ENCODE measurements at places on chromosomes 7 and 10. TPM values are rescaled to one million over a fixed set of nuclear protein-coding genes. Genes with fewer than 3 reads are reported as not detected.

The SFRP5 gene
- total RNA-seq: 13.6 TPM

The GDF2 gene
- not detected for total RNA-seq

The MSMB gene
- total RNA-seq: not detected

The PLXNA4 gene
- total RNA-seq: 0.30 TPM

The HYCC1 gene
- total RNA-seq: 15.2 TPM

The SUFU gene
- total RNA-seq: 11.8 TPM

The MKX gene
- total RNA-seq: not detected

The CLRN3 gene
- total RNA-seq: not detected

The PDE6C gene
- total RNA-seq: not detected

The SPDYE9 gene
- total RNA-seq: not detected

The C10orf105 gene
- total RNA-seq: 0.25 TPM

The SLC18A3 gene
- not detected for total RNA-seq

The PLCE1 gene
- total RNA-seq: not detected

GRCh38 chr10:96532523-96532922 lies 18.8 kb upstream of the TLL2 start:
- DNase-seq: no peak

- DNase-seq: no peak
Observed at GRCh38 chr7:33535989-33536388, 369.4 kb upstream of the BMPER start.

GRCh38 chr7:48042216-48042615 lies 6.9 kb downstream of the C7orf57 start:
- no peak for DNase-seq

- no peak for DNase-seq
Observed at GRCh38 chr7:108634535-108634934, 64.9 kb downstream of the DNAJB9 start.

DNA sequence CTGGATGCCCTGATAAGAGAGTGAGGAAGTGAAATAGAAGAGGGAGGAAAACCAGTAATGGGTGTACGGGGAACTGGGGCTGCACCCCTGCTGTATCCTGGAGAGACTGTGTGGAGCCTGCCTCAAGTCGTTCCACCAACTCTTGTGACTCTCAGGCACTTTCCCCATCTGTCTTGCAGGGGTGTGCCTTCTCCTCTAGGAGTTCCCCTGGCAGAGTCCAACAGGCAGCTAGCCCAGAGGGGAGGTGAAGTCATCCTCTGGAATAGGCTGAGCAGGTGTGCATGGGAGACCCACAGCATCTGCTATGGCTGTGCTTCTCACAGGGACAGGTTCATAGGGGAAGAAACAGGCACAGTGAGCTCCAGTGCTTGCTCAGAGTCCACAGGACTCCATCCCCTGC lies 46.8 kb downstream of the WIPF3 start:
- no peak for DNase-seq

DNA sequence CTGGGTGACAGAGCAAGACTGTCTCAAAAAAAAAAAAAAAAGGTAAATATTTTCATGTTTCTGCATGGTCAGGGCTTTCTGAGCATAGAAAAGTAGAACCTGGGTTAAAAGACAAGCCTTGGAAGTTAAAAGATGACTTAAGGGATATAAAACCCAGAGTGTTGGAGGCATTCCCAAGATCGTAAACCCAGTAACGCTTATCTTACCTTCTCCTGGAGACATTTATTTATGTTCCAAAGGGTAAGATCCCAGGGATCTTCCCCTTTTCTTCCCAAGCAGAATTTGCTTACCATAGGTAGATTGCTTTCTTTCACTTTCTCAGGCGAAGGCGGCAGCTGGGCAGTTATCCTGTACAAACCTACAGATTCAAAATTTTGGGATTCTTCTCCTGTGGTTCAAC lies 22.2 kb downstream of the SUGCT start:
- no peak for DNase-seq

DNA sequence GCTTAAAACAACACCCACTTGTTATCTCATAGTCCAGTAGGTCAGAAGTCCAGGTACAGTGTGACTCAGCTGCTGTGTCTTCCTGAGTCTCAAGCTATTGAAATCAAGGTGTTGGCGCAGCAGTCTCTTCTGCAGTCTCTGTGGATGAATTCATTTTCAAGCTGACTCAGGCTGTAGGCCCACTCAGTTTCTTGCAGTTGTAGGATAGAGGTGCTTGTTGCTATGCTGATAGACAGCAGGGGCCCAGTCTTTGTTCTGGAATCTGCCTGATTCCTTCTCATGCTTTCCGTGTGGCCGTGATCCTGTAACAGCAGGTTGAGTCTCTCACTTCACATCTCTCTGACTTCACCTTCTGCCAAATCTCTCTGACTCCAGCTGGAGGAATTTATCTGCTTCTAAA lies 400.4 kb upstream of the POM121L12 start:
- no peak for DNase-seq

- DNase-seq: no peak
Observed at GRCh38 chr10:113273181-113274163, 279.4 kb upstream of the HABP2 start.

DNA sequence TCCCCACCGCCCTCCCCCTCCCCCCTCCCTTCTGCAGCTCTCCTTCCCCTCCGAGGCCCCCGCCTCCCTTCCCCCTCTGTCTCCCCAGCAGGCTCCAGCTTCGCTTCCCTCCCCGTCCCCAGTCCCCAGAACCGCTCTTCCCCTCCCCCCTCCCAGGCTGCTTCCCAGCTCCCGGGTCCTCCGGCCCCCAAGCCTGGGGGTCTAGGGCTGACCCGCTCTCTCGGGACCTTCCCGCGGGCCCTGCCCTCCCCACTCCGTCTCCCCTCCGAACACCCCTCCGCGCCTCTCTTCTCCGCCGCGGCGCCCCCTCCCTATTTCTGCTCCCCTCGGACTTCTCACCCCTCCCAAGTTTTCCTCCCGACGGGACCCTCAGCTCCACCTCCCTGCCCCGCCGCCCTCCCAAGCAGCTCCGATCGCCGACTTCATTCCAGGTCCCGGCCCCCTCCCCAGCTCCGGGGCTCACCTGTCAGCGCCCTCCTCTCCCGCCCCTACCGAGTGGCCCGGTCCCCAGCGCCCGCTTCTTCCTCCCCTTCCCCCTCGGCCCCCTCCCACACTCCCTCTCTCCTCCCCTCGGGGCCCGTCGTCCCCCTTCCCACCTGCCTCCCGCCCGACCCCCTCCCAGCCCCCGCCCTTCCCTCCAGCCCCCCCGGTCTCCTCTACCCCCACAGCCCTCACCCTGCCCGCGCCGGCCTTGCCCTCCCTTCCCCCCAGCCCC lies 990 bp downstream of the ZNF467 start:
- no peak for DNase-seq

DNA sequence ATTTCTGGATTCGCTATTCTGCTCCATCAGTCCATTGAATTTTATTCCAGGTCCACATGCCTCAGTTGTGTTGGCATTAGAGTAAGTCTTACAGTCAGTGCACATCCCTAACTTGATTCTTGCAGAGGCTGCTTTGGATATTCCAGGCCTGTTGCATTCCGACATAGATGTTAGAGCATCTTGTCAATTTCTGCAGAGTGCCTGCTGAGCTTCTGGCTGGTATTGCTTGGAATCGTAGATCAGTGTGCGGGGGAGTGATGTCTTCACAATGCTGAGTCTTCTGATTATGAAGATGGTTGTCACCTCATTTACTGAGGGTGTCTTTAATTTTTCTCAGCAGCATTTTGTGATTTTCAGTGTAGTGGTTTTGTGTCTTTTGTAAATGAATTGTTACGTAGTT lies 45.2 kb downstream of the INPP5A start:
- no peak for DNase-seq

DNA sequence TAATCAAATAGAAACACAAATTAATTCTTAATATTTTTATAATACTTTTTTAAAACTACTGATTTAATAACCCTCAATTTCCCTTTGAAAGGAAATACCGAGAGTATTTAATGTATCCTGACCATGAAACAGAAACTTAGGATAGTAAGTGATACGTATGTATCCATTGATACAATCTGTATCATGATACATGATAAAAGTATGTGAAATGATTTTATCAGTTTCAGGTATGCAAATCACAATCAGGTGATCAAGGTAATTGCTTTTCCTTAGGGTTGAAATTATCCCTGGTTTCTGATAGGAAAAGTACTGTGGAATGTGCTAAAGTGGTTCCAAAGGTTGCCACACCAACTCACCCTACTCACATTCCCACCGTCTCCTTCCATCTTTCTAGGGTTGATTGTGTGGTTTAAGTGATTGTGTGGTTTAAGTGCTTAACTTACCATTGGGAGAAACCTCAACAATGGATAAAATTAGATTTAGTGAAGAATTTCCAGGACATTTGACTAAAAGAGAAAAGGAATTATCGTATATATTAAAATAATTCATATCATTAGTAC lies 138.3 kb downstream of the LRRN3 start:
- no peak for DNase-seq

GRCh38 chr10:107618504-107618994 lies 454.0 kb upstream of the SORCS1 start:
- DNase-seq: no peak

DNA sequence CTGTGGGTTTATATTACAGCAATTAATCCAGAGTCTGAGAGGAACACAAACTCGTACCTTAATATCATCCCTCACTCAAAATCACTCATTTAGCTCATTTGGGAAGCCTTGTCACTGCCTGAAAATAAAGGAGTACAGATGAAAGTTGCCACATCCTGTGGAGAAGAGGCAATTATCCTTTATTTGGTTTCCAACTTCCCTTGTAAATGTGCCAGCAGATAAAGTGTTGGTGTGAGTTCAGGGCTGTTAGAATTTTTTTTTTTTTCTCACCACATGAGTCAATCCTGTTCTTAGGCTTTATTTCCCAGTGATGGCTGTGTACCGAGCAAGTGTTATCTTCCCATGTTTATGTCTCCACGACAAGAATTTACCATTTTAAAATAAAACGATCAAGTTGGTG lies 99.0 kb upstream of the SMIM30 start:
- no peak for DNase-seq

- peak; percentile 64 for DNase-seq
Observed at GRCh38 chr7:33040803-33041516, 21.6 kb downstream of the NT5C3A start.

DNA sequence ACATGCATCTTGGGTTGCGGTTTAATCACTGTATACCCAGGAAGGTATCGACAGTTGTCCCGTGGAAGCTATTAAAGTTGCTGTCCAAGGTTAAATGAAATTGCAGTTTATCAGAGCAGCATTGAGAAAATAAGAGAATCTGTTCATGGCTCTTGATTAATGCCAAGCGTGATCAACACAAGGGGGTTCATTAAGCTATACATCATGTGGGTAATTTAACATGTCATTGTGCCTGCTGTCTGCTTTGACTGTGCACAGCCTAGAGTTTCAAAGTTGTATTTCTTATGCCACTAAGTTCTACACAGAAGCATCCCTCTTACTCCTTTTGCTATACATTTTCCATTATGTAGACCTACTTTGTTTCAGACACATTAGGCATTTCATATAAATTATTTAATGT lies 74.8 kb upstream of the SP8 start:
- no peak for DNase-seq

- no peak for DNase-seq
Observed at GRCh38 chr7:115707258-115708012, 323.1 kb downstream of the TFEC start.

- peak; percentile 27 for DNase-seq
Observed at GRCh38 chr10:46255801-46256747, 30.7 kb upstream of the ANTXRL start.

GRCh38 chr7:81484261-81484660 lies 285.6 kb downstream of the HGF start:
- no peak for DNase-seq

GRCh38 chr7:29156907-29157452 lies 10.6 kb upstream of the CPVL start:
- DNase-seq: peak; percentile 2

DNA sequence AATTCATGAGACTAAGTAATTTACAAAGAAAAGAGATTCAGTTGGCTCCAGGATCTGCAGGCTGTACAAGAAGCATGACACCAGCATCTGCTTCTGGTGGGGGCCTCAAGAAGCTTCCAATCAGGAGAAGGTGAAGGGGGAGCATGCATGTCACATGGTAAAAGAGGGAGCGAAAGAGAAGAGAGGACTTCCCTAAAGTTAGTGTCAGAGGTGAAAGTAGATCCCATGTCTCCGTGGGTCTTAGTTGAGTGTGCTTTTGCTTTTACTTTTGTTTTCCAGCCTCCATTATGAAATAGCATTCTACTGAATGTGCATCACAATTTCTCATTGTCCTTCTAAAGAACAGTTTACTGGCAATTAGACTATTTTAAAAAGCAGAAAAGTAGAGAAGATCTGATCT lies 213.6 kb upstream of the FZD1 start:
- DNase-seq: no peak

DNA sequence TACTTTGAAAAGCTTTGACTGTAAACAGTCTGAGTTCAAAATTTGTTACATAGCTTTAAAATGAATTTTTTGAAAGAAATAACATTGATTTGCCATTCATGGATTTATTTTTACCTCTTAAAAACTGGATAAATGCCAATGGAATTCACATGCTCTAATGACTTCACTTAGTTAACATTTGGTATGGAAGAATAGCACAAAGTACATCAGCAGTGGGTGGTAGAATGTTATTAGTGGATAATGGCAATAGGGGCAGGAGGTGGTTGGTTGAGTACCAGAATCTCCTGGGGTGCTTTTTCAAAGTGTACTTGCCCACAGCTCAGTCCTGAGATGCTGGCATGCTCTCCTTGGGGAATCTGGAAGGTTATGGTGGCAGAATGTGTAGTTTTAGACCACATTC lies 4.7 kb downstream of the PPP1R9A start:
- no peak for DNase-seq

DNA sequence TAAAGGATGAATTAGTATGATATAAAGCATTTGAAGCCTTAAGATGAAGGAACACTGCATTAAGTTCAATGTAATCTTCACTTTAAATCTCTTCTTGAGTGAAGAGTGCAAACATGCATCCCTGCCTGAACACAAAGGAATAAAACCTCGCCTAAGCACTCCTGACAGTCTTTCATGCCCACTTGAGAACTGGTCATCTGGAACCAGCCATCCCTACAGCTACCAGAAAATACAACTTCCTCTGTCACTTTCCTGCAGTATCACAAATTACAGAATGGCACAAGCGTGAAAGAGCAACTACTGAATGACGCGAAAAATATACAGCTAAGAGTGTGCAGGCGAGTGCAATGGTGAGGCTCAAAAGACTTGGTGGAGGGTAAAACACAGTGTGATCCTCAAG lies 1079.9 kb downstream of the CNTNAP2 start:
- no peak for DNase-seq

- DNase-seq: no peak
Observed at GRCh38 chr10:6128087-6128486, 39.3 kb downstream of the RBM17 start.

GRCh38 chr7:77727936-77728701 lies 31.9 kb downstream of the RSBN1L start:
- peak; percentile 42 for DNase-seq

- DNase-seq: no peak
Observed at GRCh38 chr7:121449735-121450240, 53.7 kb upstream of the FAM3C start.
